Astrocyte (in vitro differentiated cells and primary cell): ENCODE measurements at places on chromosomes 1 and 21. TPM values are rescaled to one million over a fixed set of nuclear protein-coding genes. Genes with fewer than 3 reads are reported as not detected.

The FCRL6 gene
- total RNA-seq, result not detected in 2 replicates

The NUCKS1 gene
- 156 and 169 TPM in 2 replicates for total RNA-seq

The TRIM45 gene
- 2.5 and 3.1 TPM in 2 replicates for total RNA-seq

The PTTG1IP gene
- 208 and 240 TPM in 2 replicates for total RNA-seq

The AMY1C gene
- not detected in 2 replicates for total RNA-seq

The ZFP69 gene
- 1.4 and 1.8 TPM in 2 replicates for total RNA-seq

DNA sequence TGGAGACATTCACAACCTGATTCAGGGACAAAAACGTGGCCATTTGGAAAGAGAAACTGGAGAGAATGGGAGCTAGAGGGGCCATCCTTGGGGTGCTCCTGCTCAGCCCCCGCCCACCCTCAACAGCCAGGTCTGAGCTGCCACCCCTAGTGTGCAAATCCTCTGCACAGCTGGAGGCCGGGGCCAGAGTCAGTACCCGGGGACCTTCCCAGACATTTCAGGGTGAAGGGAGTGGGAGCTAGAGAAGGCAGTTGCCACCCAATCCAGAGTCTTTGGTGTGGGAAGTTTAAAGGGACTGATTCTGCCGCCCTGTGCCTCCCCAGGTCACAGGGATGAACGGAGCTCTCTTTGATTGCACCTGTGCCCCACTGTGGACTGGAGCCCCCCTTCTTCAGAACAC is 397.4 kb downstream of the MATN1 start:
- peaks cover 7% of the 10 kb centered on the region for H3K27me3 ChIP-seq
- no peaks in the 10 kb centered on the region for H3K4me1 ChIP-seq
- no peak for DNase-seq
- no peaks in the 10 kb centered on the region for H3K36me3 ChIP-seq
- H3K27ac ChIP-seq, result no peak overlapping the region

- no peak overlapping the region for H3K4me3 ChIP-seq
- no peaks in the 10 kb centered on the region for H3K27me3 ChIP-seq
- DNase-seq, result peak; percentile 33
- H3K27ac ChIP-seq, result no peak overlapping the region
- no peaks in the 10 kb centered on the region for H3K4me1 ChIP-seq
- no peaks in the 10 kb centered on the region for H3K36me3 ChIP-seq
These were observed 19.3 kb downstream of the SPEN start for GRCh38 chr1:15866721-15867201.

GRCh38 chr1:30572192-30572591 is 151.2 kb downstream of the MATN1 start:
- peaks cover 2% of the 10 kb centered on the region for H3K27me3 ChIP-seq
- no peaks in the 10 kb centered on the region for H3K4me1 ChIP-seq
- no peak overlapping the region for H3K4me3 ChIP-seq
- H3K36me3 ChIP-seq, result no peaks in the 10 kb centered on the region
- H3K27ac ChIP-seq, result no peak overlapping the region

GRCh38 chr1:27430903-27431600 is 38.6 kb downstream of the GPR3 start:
- no peak overlapping the region for H3K4me3 ChIP-seq
- H3K36me3 ChIP-seq, result peaks cover 3% of the 10 kb centered on the region
- peak; percentile 23 for DNase-seq
- H3K27ac ChIP-seq, result no peak overlapping the region
- peaks cover 8% of the 10 kb centered on the region for H3K4me1 ChIP-seq

DNA sequence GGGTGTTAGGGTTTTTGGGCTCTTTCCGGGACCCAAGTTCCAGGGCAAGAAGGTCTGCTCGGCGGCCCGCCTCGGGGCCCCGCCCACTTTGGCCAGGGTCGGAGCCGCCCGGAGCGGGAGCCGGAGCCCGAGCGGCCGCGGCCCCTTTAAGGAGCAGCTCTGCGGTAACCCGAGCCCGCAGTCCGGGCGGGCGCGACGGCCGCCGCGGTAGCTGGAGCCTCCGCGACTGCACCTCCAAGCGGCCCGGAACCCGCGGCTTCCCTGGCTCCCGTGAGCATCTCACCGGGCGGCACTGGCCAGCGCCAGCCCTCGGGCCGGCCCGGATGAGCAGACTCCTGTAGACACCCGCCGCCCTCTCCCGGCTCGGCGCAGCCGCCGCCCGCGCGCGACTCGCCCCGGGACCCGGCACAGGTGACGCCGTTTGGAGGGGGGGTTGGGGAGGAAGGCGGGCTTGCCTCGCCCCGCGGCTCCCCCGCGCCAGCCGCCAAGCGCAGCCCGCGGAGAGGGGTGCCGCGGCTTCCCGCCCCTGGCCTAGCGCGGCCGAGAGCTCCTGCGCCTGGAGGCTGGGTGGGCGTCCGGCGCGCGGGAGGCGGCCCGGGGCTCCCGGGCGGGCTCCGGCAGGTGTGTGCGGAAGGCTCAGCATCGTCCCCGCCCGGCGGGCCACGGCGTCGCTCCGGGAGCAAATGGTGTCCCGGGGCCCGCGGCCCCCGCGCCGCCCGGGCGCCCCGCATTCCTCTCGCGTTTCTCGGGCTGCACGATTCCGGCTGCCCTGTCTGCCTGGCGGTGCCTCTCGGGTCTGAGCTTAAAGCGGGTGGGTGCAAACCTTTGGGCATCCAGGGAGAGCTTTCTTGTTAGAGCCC is at the start of gene TLCD4:
TLCD4 (plus strand) TSS at position 149 of the 860 bp plus-strand sequence. CDS start 26,547 bp downstream, outside the sequence.
- H3K27me3 ChIP-seq, result peaks cover 33% of the 10 kb centered on the region
- peaks cover 12% of the 10 kb centered on the region for H3K4me1 ChIP-seq
- no peaks in the 10 kb centered on the region for H3K36me3 ChIP-seq
- peak; percentile 14 for DNase-seq
- H3K27ac ChIP-seq, result no peak within 1 kb of the TSS

DNA sequence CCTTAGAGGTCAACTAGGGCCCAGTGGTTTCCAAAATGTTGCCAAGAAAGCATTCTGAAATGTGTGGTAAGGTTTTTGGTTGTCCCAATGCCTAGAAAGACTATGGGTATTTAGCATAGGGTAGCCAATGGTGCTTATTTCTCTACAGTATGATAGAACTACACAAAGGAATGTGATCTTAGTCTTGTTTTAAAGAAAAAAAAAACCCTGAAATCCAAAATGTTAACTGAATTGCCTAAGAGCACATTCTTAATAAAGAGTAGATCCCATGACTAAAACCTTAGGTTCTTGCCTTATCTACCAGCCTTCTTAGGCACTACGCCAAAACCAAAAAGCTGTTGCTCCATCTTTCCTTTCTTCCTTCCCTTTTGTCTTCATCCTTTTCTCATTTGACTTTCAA is 428.2 kb downstream of the MRPL39 start:
- no peaks in the 10 kb centered on the region for H3K36me3 ChIP-seq
- H3K4me1 ChIP-seq, result no peaks in the 10 kb centered on the region
- no peak overlapping the region for H3K4me3 ChIP-seq
- DNase-seq, result peak; percentile 86
- no peak overlapping the region for H3K27ac ChIP-seq

DNA sequence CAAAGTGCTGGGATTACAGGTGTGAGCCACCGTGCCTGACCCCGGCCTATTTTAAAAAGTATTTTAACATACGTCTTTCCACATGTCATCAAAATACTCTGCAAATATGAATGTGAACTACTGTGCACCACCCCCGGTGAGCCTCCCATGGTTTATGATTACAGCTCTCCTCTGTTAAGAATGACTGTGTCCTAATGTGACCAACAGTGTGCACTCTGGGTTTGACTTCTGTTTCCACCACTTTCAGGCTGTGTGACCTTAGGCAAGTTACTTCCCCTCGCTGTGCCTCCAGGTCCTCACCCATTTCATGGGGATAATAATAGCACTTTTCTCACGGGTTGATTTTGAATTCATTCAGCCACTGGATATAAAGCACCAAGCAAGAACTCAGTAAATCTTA is 14.7 kb downstream of the AMPD2 start:
- peaks cover 5% of the 10 kb centered on the region for H3K4me1 ChIP-seq
- peaks cover 14% of the 10 kb centered on the region for H3K36me3 ChIP-seq
- no peaks in the 10 kb centered on the region for H3K27me3 ChIP-seq
- H3K4me3 ChIP-seq, result no peak overlapping the region
- no peak for DNase-seq
- no peak overlapping the region for H3K27ac ChIP-seq

GRCh38 chr1:18009055-18009454 is 98.5 kb upstream of the IGSF21 start:
- H3K36me3 ChIP-seq, result no peaks in the 10 kb centered on the region
- no peaks in the 10 kb centered on the region for H3K4me1 ChIP-seq
- DNase-seq, result no peak
- no peaks in the 10 kb centered on the region for H3K27me3 ChIP-seq
- H3K4me3 ChIP-seq, result no peak overlapping the region

- no peaks in the 10 kb centered on the region for H3K36me3 ChIP-seq
- peak; percentile 70 for DNase-seq
- no peak overlapping the region for H3K4me3 ChIP-seq
- no peak overlapping the region for H3K27ac ChIP-seq
- H3K4me1 ChIP-seq, result no peaks in the 10 kb centered on the region
These were observed 32.1 kb downstream of the SH3BGR start for GRCh38 chr21:39483917-39484316.

DNA sequence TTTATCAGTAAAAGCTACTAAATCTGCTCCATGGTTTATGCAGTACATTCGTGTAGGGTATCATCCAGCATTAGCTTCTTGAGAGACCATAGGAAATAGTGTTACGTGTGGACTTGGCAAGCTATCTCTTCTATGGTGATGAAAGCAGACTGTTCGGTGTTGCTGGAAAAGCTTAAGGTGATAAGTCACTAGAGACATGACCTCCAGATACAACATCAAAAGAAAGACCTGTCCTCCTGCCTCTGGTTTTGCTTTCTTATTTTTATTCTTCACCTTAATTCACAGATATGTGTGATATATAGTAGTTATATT is 53.5 kb upstream of the S1PR1 start:
- H3K4me3 ChIP-seq, result no peak overlapping the region
- H3K36me3 ChIP-seq, result no peaks in the 10 kb centered on the region
- DNase-seq, result peak; percentile 9
- peaks cover 16% of the 10 kb centered on the region for H3K4me1 ChIP-seq
- H3K27me3 ChIP-seq, result no peaks in the 10 kb centered on the region

GRCh38 chr1:78586572-78586971 is 33.7 kb upstream of the IFI44L start:
- no peaks in the 10 kb centered on the region for H3K36me3 ChIP-seq
- no peaks in the 10 kb centered on the region for H3K27me3 ChIP-seq
- no peak overlapping the region for H3K27ac ChIP-seq
- no peak overlapping the region for H3K4me3 ChIP-seq
- DNase-seq, result peak; percentile 83

GRCh38 chr1:175167861-175168260 is 24.7 kb downstream of the KIAA0040 start:
- no peak overlapping the region for H3K4me3 ChIP-seq
- H3K4me1 ChIP-seq, result peaks cover 8% of the 10 kb centered on the region
- H3K27me3 ChIP-seq, result no peaks in the 10 kb centered on the region
- DNase-seq, result no peak

GRCh38 chr1:22064751-22065402 is 12.4 kb downstream of the CDC42 start:
- peaks cover 3% of the 10 kb centered on the region for H3K36me3 ChIP-seq
- no peak overlapping the region for H3K4me3 ChIP-seq
- no peak overlapping the region for H3K27ac ChIP-seq
- no peak for DNase-seq

DNA sequence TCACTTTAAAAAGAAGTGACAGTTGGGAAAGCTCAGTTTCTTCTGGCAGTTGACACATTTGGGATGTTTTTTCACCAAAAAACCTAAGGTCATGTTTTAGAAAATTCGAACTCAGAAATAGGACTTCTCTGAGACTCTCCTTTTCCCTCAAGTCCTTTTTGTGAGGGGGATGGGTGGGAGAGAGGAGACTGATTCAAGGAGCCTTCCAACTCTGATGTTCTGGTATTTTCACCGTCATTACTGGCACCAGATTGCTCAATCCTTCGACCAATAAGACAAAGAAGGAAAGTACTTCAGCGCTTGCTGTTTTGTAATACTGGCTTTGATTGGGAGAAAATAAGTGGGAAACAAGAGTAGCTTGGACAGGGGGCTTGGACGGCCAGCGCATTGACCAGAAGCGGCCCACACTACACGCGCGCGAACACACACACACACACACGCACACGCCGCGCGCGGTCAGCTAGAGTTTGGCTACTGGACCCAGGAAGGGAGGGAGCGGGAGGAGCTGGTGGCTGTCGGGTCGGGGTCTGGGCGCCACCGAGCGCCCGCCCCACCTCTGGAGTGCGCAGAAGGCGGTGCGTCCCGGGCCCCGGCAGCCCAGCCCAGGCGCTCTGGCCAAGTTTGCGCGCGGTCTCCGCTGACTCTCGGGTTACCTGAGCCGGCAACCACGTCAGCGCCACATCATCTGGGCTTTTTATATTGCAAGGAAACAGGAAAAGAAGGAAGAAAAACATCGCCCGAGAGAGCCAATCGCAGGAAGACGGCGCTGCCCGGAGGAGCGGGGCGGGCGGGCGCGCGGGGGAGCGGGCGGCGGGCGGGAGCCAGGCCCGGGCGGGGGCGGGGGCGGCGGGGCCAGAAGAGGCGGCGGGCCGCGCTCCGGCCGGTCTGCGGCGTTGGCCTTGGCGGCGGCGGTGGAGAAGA is at the start of gene KCNK1:
KCNK1 (plus strand) TSS at position 855 of the 921 bp plus-strand sequence; CDS start at position 921, 66 bp downstream.
- H3K27me3 ChIP-seq, result peaks cover 8% of the 10 kb centered on the region
- H3K4me3 ChIP-seq, result peak within 1 kb of the TSS; percentile 78

DNA sequence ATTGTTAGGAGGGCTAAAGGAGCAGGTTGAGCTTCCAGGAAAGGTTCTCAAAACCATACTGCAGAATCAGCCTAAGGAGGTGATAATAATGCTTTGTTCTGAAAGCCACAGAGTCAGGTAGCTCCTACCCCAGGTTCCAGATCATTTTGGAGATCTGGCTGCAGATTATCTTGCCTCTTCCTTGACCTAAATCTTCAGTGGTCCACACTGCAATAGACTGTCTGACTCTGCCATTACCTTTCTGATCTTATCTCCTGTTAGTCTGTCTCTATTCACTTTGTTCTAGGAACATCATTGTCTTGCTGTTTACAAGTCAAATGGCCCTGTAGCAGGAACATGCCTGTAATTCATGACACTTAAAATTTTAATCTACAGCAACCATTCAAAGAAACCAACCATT is 73.0 kb downstream of the HS2ST1 start:
- H3K4me3 ChIP-seq, result no peak overlapping the region
- no peaks in the 10 kb centered on the region for H3K27me3 ChIP-seq
- no peak for DNase-seq
- H3K36me3 ChIP-seq, result no peaks in the 10 kb centered on the region

GRCh38 chr1:38231941-38232340 is 185.3 kb upstream of the POU3F1 start:
- DNase-seq, result no peak
- H3K4me3 ChIP-seq, result no peak overlapping the region

DNA sequence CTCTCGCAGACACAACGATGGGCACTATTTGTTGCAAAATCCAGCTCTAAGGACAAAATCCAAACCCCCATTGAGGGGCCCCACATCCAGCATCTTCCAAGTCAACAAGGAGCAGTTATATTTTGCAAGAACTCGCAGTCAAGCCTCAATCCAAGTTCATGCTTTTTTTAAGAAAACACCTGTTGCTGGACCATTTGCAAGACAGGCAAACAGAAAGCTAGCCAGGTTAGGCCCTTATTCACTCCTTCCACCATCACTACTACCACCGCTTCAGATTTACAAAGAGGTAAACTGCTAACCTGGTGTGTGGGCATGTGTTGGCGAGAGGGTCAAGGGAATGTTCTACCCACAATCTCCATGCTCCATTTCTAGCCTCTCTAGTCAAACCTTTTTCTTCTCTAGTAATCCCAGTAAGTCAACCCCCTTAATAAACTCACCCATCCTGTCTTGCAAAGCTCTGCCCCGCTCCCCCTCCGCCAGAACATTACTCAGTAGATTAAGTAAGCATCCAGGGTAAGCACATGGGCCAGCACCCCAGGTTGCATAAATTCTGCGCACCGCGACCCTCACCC is 703 bp downstream of the ERI3 start:
- no peaks in the 10 kb centered on the region for H3K36me3 ChIP-seq
- peaks cover 10% of the 10 kb centered on the region for H3K4me1 ChIP-seq
- H3K27ac ChIP-seq, result peak overlapping the region; percentile 80

- DNase-seq, result no peak
These were observed 26.2 kb upstream of the NFIA start for GRCh38 chr1:61056196-61056572.
